ENCODE measurements at places on chromosomes 2 and 18.

DNA sequence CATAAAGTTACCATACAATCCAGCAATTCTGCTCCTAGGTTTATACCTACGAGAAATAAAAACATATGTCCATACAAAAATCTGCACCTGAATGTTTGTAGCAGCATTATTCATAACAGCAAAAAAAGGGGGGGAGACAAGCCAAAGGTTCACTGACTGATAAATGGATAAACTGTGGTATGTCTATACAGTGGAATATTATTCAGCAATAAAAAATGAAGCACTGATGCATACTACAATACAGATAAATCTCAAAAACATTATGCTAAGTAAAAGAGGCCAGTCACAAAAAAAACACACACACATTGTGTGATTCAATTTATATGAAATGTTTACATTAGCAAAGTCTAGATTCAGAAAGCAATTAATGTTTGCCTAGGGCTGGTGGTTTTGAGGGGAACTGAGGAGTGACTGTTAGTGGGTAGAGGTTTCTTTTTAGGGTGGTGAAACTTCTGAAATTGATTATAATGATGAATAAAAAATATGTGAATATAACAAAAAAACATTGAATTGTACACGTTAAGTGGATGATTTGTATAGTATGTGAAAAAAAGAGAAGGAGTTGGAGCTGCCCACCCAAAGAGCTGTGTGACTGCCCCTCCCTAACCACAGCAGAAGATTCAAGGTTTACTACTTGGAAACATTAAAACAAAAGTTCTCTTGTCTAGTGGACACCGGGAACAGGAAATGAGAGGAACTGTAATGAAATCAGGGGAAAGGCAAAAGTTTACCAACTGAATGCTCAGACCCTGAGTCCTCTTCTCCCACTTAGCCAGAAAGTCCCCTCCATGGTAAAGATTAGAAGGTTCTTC lies 13.4 kb downstream of the COLEC12 start:
- DNase-seq: no peak

DNA sequence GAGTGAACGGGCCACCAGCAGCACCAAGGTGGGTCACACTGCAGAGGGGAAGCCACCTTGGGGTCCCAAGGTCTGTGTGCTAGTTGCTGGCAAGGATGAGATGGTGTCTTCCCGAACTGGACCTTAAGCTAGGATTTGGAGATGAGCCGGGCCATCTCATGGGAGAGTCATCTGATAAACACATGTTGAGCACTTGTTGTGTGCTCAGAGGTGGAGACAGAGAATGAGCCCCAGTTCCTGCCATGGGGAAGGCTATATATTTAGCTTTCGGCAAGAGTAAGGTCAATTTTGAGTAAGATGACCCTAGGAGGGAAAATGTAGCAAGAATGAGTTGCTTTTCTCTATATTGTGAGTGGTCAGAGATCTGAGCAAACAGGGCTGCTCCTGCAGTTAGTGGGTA lies 41.4 kb upstream of the RPL31 start:
- no peak for DNase-seq

DNA sequence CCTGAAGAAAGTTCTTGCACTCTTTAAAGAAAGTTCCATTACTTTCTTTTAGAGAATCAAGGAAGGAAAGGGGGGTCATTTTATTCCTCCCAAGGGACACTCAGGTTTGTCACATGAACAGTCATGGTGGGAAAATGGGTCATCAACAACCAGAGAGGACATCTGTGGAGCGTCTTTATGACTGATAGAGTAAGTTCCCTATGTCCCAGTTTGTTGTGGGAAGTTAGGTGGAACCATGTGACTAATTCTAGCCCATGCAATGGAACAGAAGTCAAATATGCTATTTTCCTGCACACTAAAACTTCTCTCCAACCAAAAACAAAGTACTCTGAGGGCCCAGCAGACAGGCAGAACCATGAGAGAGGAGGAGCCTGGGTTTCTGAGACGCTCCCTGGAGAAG lies 165.6 kb upstream of the SERTAD2 start:
- no peak for DNase-seq

DNA sequence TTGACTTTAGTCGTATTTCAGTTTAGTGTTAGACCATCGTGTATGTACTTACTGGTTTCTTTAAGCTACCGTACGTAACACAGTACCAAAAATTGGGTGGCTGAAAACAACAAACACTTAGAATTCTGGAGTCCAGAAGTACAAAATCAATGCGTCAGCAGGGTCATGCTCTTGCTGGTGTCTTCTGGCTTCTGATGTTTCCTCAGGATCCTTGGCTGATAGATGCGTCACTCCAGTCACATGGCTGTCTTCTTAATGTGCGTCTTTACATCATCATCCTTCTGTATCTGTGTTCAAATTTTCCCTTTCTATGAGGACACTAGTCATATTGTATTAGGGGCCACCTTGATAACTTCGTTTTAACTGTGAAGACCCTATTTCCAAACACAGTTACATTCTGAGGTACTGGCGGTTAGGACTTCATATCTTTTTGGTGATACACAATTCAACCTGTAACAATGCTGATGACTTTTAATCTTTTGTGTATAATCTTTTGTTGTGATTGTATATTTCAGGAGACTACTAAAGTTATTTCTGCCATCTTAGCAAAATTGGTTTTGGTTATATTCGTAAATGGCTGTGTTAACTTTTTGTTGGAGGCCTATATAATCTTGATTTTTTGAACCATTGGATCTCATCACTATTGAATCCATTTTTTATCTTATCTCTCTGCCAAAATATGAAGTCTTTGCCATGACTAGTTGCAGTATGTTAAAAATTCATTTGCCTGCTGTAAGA lies 25.4 kb downstream of the ACTR3 start:
- no peak for DNase-seq

- DNase-seq: no peak
These were observed 57.4 kb downstream of the FAM168B start for GRCh38 chr2:131035826-131036231.

- no peak for DNase-seq
These were observed 188.7 kb upstream of the TWIST2 start for GRCh38 chr2:238659231-238659630.

All from T follicular helper cell (primary cell).